Naive thymus-derived CD4-positive, alpha-beta T cell (primary cell): ENCODE measurements at places on chromosomes 7 and 10.

- no peak overlapping the region for H3K27ac ChIP-seq
- no peaks in the 10 kb centered on the region for H3K36me3 ChIP-seq
- DNase-seq, result no peak
- no peaks in the 10 kb centered on the region for H3K27me3 ChIP-seq
- H3K4me1 ChIP-seq, result no peaks in the 10 kb centered on the region
These were observed 105.8 kb downstream of the GNAI1 start for GRCh38 chr7:80240265-80241025.

DNA sequence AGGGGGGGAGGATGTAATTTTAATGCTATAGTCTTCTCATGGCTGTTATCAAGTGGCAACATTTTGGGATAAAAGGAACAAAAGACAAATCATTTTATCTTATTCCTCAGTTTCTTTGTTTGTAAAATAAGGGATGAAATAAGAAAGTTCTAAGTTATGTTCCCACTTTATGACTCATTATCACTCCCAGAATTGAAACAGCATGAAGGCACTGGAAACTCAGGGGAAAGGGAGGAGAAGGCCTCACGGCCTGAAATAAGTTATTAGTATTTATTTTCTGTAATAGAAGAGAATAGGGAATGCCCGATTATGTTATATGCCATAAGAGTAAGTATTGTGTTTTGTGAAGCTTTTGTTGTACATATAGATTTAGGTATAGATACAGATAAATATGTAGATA lies 85.0 kb upstream of the NAMPT start:
- DNase-seq, result no peak
- H3K4me1 ChIP-seq, result no peaks in the 10 kb centered on the region
- H3K27me3 ChIP-seq, result no peaks in the 10 kb centered on the region

- no peaks in the 10 kb centered on the region for H3K4me1 ChIP-seq
These were observed 83.2 kb upstream of the GPR22 start for GRCh38 chr7:107386548-107387102.

DNA sequence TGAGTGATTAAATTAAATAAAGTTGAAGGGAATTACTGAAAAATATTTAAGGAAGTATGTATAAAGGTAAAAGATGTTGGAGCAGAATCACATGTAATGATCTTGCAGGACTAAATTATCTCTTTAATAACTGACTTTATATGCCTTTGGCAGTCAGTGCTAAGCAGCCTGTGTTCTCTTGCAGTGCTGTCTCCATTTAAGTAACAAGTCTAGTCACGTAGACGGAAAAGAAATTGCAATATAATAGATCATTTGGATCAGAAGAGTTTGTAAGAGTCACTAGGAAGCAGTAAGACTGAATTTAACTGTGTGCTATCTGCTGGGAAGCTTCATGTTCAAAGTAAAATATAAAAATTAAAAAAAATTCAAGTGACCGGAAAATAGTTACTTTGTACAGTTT lies 21.4 kb downstream of the BZW2 start:
- no peak overlapping the region for H3K27ac ChIP-seq
- DNase-seq, result no peak
- H3K36me3 ChIP-seq, result peaks cover 21% of the 10 kb centered on the region
- no peaks in the 10 kb centered on the region for H3K27me3 ChIP-seq
- H3K4me1 ChIP-seq, result no peaks in the 10 kb centered on the region
- H3K4me3 ChIP-seq, result no peak overlapping the region

- H3K4me3 ChIP-seq, result no peak overlapping the region
- H3K4me1 ChIP-seq, result no peaks in the 10 kb centered on the region
These were observed 247.6 kb upstream of the HGF start for GRCh38 chr7:82017334-82017943.

- no peaks in the 10 kb centered on the region for H3K36me3 ChIP-seq
- no peak overlapping the region for H3K27ac ChIP-seq
- no peaks in the 10 kb centered on the region for H3K27me3 ChIP-seq
- H3K4me1 ChIP-seq, result no peaks in the 10 kb centered on the region
- no peak for DNase-seq
These were observed 150.9 kb upstream of the UNC5B start for GRCh38 chr10:71061472-71061871.

- no peak for DNase-seq
- no peaks in the 10 kb centered on the region for H3K36me3 ChIP-seq
- no peak overlapping the region for H3K4me3 ChIP-seq
- no peaks in the 10 kb centered on the region for H3K27me3 ChIP-seq
- no peaks in the 10 kb centered on the region for H3K4me1 ChIP-seq
These were observed 136.5 kb downstream of the COBL start for GRCh38 chr7:51180092-51180491.
